ENCODE measurements at places on chromosomes 2 and 18.

DNA sequence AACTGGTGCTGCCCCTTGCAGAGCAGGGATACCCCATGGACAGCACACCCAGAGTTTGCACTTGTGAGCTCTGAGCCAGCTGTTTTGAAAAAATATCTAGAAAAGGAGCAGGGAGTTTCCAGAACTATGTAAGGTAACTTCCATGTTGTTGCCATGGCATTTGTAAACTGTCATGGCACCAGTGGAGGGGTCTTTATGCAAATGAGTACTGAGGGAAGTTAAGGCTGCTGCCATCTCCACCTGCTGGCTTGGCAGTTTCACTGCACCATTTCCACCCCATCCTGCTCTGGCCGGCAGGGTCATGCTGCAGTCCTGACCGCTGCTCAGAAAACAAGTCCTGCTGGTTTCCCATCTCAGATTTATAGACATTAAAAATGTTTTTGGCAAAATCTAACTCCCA is 52.3 kb upstream of the SNTG2 start:
- no peak for DNase-seq

DNA sequence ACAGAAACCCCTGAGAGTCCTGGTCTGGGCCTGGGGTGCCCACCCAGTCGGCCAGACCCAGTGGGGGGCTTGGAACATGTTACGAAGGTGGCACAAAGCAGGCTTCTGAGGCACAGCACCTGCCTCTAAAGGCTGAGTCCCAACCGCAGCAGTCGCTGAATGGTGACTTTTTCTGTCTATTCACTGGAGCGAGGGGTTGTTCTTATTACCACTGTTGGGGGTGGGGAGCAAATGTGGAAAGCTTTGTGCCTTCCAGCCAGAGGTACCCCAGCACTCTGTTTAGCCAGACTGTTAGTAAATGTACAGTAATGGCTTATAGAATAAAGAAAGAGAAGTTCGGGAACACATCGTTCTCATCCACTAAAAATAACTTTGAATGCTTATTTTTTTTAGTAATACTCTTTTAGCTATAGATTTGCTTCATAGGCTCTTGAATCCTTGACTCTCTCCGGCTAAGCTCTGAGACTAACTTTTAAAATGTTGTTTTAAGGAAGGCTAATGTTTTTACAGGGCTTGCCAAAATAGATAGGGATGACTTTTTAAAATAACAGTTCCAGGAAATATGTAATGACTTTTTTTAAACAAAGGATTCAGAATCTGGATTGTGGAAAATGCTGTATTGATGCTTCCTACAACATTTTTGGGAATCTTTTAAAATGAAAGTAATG is 23.4 kb upstream of the PTPN2 start:
- DNase-seq, result no peak

- no peak for DNase-seq
These were observed 9.1 kb upstream of the ATG16L1 start for GRCh38 chr2:233242231-233242927.

DNA sequence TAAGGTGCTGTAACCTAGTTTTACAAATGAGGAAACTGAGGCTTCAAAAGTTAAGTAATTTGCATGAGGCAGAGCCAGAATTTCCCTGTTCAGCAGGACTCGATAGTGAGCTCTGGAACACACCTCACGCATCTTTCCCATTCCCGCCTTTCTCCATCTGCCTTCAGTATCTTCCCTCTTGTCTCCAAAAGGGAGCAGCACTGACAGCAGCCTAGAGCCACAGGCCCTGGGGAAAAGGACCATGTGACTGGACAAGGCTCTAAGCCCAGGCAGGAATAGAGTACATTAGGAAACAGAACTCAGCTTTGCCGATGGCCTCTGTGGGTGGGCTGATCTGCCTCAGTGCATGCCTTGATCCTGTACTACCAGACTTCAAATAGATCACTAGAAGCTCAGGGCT is 21.5 kb downstream of the GPR155 start:
- DNase-seq, result no peak

DNA sequence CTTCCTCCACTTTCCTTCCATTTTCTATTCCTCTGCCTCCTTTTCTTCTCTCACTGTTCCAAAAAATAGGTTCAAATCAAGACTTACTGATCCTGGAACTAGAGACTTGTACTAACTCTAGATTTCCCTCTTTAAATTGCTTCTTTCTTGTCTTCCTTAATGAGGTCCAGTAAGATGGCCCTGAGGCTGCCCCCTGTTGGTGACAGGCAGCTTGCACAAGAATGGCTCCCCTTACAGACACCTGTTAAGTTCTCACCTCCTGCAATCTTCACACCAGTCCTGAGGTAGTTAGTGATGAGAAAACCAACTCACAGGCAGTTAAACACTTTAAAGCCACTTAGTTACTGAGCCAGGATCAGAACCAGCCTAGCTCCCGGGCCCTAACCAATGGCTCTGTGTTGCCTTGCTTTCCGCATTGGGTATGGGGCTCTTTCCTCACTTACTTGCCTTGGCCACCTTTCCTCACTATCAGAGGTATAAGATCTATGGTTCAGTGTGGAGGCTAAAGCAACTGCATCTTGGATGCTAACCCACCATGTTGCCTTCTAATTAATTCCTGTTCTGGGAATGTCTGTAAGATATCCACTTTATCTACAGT is 130.6 kb downstream of the AKAIN1 start:
- DNase-seq, result no peak
